IMR-90 (cell line): ENCODE measurements at places on chromosomes 3 and 15. TPM values are rescaled to one million over a fixed set of nuclear protein-coding genes. Genes with fewer than 3 reads are reported as not detected.

GRCh38 chr3:10928961-10929471, 63.5 kb upstream of the SLC6A1 start:
- DNase-seq: no peak

GRCh38 chr3:34292605-34293300, 494.3 kb downstream of the PDCD6IP start:
- DNase-seq: no peak

GRCh38 chr3:190446573-190447279, 3.0 kb downstream of the TMEM207 start:
- DNase-seq: no peak

CTNNB1 gene
- 364 and 381 TPM in 2 replicates for polyA plus RNA-seq

SAXO2 gene
- 0.14 and 0.42 TPM in 2 replicates for polyA plus RNA-seq
